Activated T-helper 1 cell treated with anti-CD3 and anti-CD28 coated beads, Interleukin-12 subunit alpha, Interleukin-12 subunit beta, Interleukin-2, Interleukin-4 antibody, amounts not matched to agents 30 ng/mL and 10 ng/mL and 1 ng/mL, durations not matched to agents 14 hours and 24 hours and 36 hours (primary cell): ENCODE measurements at places on chromosomes 7 and 10. TPM values are rescaled to one million over a fixed set of nuclear protein-coding genes. Genes with fewer than 3 reads are reported as not detected.

Gene APBB1IP
- 39.6 and 43.6 TPM in 2 replicates for total RNA-seq

Gene NANOS1
- total RNA-seq, result 0.73 and 1.0 TPM in 2 replicates

Gene LDB1
- 78.6 and 87.1 TPM in 2 replicates for total RNA-seq

Gene H2BK1
- total RNA-seq, result not detected in 2 replicates

Gene MUC3A
- total RNA-seq, result not detected in 2 replicates

Gene MMD2
- not detected in 2 replicates for total RNA-seq

Gene CTTNBP2
- not detected in 2 replicates for total RNA-seq

Gene CDHR3
- 0.47 TPM in 2 replicates for total RNA-seq

Gene ANKRD30A
- not detected in 2 replicates for total RNA-seq

Gene SH2D4B
- total RNA-seq, result 0.18 and 0.20 TPM in 2 replicates

Gene LDB3
- 0.10 TPM in 1 of 2 replicates, not detected in the other for total RNA-seq

Gene ANKRD61
- 0.44 and 0.56 TPM in 2 replicates for total RNA-seq

Gene NEURL1
- 3.4 and 3.6 TPM in 2 replicates for total RNA-seq

Gene CPA2
- total RNA-seq, result not detected in 2 replicates

Gene FAM171A1
- 0.96 and 1.5 TPM in 2 replicates for total RNA-seq

Gene NYAP1
- 0.23 and 0.37 TPM in 2 replicates for total RNA-seq

Gene ARMH3
- total RNA-seq, result 21.5 and 24.8 TPM in 2 replicates

Gene FBXO24
- total RNA-seq, result 0.27 and 0.41 TPM in 2 replicates

Gene ANXA8
- 0.12 TPM in 1 of 2 replicates, not detected in the other for total RNA-seq

Gene CHPF2
- 45.6 and 48.5 TPM in 2 replicates for total RNA-seq

Gene ATRNL1
- not detected in 2 replicates for total RNA-seq

Gene CYP26A1
- not detected in 2 replicates for total RNA-seq

Gene TCERG1L
- total RNA-seq, result 0.05 and 0.12 TPM in 2 replicates

Gene CALY
- not detected in 2 replicates for total RNA-seq

Gene MAD1L1
- 56.2 and 56.4 TPM in 2 replicates for total RNA-seq

Gene MOSPD3
- 10.3 and 11.5 TPM in 2 replicates for total RNA-seq

Gene HIBADH
- 21.0 and 21.2 TPM in 2 replicates for total RNA-seq

Gene EEPD1
- 0.91 and 1.5 TPM in 2 replicates for total RNA-seq

Gene ITPRID1
- not detected in 2 replicates for total RNA-seq

Gene MRLN
- total RNA-seq, result 0.23 and 0.54 TPM in 2 replicates

Gene RBP4
- total RNA-seq, result not detected in 2 replicates

Gene CLEC5A
- not detected in 2 replicates for total RNA-seq

Gene PSMG3
- total RNA-seq, result 55.7 and 56.0 TPM in 2 replicates

Gene ITGB8
- 0.03 TPM in 1 of 2 replicates, not detected in the other for total RNA-seq

Gene CALML5
- total RNA-seq, result not detected in 2 replicates

Gene CTNNA3
- not detected in 2 replicates for total RNA-seq
